ENCODE measurements at places on chromosomes 1 and 21. TPM values are rescaled to one million over a fixed set of nuclear protein-coding genes. Genes with fewer than 3 reads are reported as not detected.

Gene OR11L1
- not detected for total RNA-seq

Gene ARV1
- 20.4 TPM for total RNA-seq

Gene CRNN
- total RNA-seq: not detected

GRCh38 chr1:210631399-210631798, 302.7 kb downstream of the HHAT start:
- DNase-seq: no peak

DNA sequence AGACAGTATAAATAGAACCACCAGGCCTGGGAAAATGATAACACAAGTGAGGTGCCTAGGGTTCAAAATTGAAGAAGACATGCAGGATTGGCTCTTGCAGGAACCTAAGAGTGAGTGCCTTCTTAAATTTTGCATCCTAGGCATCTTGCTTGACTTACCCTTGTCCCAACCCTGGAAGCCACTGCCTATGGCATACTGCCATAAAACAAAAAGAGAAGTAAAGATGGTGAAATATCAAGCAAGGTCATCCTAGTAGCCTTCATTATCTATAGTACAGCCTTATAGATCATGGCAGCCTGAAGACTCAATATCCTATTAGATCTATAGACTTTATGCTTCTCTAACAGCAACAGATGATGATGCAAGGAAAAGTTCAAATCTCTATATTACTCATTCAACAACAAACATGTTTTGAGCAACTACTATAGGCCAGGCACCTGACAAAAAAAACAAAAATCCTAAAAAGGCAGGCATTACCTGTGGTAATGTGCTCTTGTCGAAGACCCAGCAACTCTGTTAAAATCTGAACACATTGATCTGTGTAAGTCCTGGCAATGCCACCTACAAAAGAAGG, 6.3 kb downstream of the AP4B1 start:
- no peak for DNase-seq

DNA sequence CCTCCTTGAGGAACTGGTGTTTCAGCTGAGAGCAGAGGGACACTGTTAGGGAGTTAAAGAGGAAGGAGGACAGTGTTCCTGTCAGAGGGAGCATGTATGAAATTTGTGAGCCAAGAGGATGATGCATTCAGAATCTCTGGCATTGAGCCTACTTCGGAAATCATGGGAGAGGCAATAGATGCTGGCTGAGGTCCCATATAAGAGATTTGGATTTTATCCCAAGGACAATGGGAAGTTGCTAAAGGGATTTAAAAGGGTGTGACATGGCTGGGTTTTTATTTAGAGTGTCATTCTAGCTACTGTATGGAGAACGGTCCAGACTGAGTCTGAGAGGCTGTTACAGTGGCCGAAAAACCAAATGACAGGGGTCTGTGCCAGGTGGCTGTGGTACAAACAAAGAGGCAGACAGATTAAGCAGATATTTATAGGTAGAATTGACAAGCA, 403.2 kb upstream of the B3GALT2 start:
- no peak for DNase-seq

GRCh38 chr1:43368646-43369020, 822 bp upstream of the ELOVL1 start:
- no peak for DNase-seq
